ENCODE measurements at places on chromosomes 11 and 22. TPM values are rescaled to one million over a fixed set of nuclear protein-coding genes. Genes with fewer than 3 reads are reported as not detected.

SLC25A18 gene
- total RNA-seq, result not detected

DNA sequence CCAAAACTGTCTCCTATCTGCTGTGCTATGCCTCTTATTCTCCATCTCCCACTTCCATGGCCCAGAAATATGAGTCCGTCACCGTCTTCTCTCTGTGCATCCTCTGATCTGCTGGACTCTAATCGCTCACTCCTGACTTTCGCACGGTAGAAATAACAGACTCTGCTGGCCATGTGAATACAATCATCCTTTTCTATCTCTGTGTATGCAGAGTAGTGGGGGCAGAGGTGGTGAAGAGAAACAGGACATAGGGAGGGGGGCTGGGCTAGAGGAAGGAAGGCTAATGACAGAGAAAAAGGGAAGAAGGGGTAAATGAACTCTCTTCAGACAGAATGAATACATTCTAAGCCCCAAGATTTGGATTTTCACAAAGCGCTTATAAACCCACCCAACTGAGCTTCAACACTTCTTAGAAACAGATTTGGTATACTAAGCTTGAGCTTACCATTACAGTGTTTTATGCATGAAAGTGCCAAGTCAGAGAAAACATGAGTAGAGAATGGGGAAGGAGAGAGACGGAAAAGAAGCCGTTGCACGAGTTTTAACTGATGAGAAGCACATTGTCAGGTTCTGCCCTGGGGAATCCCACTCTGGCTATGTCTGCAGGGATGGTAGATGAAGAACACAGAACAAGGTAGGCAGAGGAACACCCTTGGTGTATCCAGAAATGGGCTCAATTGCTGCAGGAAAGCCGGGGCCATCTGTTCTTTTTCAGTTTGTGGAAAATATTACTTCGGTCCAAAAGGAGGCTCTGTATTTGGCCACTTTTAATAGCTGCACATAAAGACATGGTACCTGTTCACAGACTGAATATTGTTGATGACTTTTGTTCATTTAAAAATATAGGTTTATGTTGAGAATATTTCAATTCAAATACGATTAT, 324.7 kb downstream of the ETS1 start:
- no peaks in the 10 kb centered on the region for H3K36me3 ChIP-seq
- DNase-seq, result no peak
- no peak overlapping the region for H3K27ac ChIP-seq
- no peaks in the 10 kb centered on the region for H3K27me3 ChIP-seq

DNA sequence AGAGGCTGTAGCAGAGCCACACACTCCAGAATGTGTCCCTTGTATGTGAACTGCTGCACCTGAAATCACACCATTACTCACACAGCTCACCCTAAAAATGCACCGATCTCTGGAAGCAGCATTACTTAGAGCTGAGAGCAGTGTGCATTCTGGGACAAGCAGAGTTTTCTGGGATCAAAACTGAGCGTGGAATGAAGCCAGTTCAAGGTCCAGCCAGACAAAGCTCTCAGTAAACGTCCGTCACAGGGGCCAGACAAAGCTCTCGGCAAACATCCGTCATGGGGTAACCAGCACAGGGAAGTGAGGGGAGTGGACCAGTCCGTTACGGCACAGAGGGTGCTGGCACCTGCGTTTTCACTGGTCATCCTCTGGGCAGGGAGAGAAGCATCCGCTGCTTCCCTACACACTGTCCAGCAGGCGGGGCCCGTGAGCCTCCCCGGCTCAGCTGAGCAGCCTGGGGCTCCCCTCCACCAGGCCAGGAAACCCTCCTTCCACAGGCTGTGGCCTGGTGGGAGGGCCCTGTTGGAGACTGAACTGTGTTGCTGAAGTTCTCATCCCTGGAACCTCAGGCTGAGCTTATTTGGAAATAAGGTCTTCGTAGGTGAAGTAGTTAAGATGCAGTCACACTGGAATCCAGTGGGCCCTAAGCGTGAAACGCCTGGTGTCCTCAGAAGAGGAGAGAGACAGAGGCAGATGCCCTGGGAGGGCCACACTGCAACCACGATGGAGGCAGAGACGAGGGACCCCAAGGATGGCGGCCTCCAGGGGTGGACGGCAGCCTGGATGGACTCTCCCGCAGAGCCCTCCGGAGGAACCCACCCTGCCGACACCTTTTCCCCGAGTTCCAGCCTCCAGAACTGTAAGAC, 883.9 kb downstream of the BRD1 start:
- peak; percentile 8 for DNase-seq
- no peak overlapping the region for H3K4me3 ChIP-seq
- no peaks in the 10 kb centered on the region for H3K4me1 ChIP-seq

GRCh38 chr11:132106096-132106982, 735.9 kb downstream of the NTM start:
- H3K36me3 ChIP-seq, result no peaks in the 10 kb centered on the region
- no peak overlapping the region for H3K27ac ChIP-seq
- no peaks in the 10 kb centered on the region for H3K4me1 ChIP-seq
- no peaks in the 10 kb centered on the region for H3K27me3 ChIP-seq
- no peak for DNase-seq
- H3K4me3 ChIP-seq, result no peak overlapping the region

DNA sequence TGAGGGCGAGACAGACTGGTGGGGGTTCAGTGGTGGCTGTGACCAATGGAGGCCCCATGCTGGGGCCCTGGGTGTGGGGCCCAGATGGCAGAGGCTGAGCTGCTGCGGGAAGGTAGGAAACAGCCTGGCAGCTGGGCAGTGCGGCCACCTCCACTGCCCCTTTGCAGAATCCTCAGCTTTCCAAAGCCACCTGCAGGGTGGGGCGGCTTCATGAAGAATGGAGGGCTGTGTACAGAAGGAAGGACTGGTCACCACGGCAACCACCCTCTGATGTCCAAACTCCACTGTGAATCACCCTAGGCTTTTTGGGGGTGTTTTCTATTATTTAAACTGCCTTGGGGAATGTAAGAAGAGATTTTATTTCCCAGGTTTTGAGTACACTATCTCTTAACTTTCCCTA, 166.3 kb upstream of the NAV2 start:
- no peaks in the 10 kb centered on the region for H3K36me3 ChIP-seq
- no peak overlapping the region for H3K4me3 ChIP-seq
- no peaks in the 10 kb centered on the region for H3K4me1 ChIP-seq
- peaks cover 6% of the 10 kb centered on the region for H3K27me3 ChIP-seq

DNA sequence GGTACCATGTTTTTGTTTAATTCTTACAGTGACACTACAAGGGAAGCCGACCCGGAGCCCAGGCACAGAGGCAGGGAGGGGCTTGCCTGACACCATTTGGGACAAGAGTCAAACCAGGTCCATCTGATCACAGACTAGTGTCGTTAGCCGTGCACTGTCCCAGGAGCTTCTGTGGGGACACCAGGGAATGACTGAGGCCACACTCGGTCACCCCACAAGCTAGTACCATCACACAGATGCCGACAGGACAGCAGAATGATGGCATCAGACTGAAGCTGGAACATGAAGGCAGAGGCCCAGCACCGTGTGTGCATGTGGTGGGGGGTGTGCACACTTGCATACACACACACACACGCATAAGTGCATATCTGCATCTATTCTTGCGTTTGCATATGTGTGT, 61.5 kb upstream of the NECTIN1 start:
- no peaks in the 10 kb centered on the region for H3K4me1 ChIP-seq
- DNase-seq, result no peak
- H3K36me3 ChIP-seq, result no peaks in the 10 kb centered on the region
- no peak overlapping the region for H3K27ac ChIP-seq
- peaks cover 2% of the 10 kb centered on the region for H3K27me3 ChIP-seq

- no peak overlapping the region for H3K27ac ChIP-seq
- no peak overlapping the region for H3K4me3 ChIP-seq
- H3K4me1 ChIP-seq, result no peaks in the 10 kb centered on the region
- DNase-seq, result no peak
These were observed 74.3 kb downstream of the BRD1 start for GRCh38 chr22:49753276-49753890.

DNA sequence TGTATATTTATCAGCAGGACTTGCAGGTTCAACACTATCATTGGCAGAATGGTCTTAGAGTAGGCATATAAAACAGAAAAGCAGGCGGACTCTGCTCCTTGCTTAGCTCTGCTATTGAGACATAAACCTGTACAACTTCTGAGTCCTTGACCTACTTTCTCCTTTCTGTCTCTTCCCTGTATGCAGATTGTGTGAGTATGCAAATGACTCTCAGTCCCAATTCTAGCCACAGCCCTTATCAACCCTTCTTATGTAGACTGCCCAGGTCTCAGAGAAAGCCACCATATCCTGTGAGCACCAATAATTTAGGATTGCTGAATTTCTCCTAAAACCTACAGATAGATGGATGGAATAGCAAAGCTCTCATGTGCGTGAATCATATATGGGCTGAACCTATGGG, 367.6 kb upstream of the DDI1 start:
- no peaks in the 10 kb centered on the region for H3K36me3 ChIP-seq
- H3K4me1 ChIP-seq, result no peaks in the 10 kb centered on the region
- H3K4me3 ChIP-seq, result no peak overlapping the region

DNA sequence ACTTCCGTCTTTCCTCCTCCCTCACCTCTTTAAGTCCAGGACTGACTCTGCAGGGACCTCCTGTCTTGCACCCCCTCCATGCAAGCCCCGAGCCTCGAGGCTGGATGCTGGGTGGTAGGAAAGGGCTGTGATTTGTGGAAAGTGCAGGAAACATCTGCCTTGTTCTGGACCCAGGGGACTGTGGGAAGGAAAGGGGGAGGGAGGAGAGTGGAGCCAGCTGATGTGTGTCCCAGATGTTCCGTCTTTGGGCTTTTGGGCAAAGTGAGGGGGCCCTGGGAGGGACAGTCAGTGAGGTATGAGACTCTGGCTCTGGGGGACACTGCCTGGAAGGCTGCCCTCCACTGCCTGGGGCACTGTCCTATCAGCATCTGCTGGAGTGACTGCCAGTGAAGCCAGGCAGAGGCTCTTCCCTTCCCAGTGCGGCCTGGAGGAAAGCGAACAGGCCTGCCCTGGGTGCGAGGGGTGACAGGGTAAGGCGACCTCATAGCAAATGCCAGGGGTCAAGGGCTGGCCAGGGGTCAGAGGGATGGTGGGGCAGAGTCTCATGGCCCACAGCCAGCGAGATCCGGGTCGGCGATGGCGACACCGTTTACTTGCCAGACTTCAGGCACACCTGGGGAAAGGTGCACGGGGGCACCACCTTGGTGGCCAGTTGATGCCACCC, 1.7 kb downstream of the MRGPRD start:
- no peak overlapping the region for H3K27ac ChIP-seq
- no peaks in the 10 kb centered on the region for H3K4me1 ChIP-seq
- DNase-seq, result no peak
- H3K4me3 ChIP-seq, result no peak overlapping the region

DNA sequence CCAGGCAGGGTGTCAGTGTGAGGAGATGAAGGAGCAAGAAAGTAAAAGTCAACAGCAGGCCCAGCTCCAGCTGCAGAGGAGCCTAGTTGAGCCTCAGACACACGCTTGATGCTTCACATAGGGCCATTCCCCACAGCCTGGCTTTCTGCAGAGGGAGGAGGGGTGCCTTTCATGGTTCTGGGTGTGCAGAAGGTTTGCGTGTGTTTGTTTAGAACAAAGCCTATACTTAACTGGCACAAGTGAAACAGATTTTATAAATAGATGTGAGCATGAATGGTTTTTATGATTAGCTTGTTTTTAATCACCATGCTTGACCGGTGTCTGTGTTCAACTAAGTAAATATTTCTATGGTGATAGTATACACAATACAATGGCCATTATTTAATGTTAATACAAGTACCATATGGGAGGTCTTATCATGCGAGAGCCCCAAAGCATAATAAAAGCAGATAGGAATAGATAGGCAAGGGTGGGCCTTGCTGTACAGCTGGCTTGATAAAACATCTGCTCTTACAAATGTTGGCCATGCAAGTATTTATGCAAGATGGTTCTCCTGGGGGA, 290.2 kb downstream of the ETS1 start:
- peak; percentile 67 for DNase-seq
- H3K4me3 ChIP-seq, result no peak overlapping the region
- no peaks in the 10 kb centered on the region for H3K27me3 ChIP-seq
- H3K27ac ChIP-seq, result peak overlapping the region; percentile 90
- peaks cover 86% of the 10 kb centered on the region for H3K4me1 ChIP-seq

DNA sequence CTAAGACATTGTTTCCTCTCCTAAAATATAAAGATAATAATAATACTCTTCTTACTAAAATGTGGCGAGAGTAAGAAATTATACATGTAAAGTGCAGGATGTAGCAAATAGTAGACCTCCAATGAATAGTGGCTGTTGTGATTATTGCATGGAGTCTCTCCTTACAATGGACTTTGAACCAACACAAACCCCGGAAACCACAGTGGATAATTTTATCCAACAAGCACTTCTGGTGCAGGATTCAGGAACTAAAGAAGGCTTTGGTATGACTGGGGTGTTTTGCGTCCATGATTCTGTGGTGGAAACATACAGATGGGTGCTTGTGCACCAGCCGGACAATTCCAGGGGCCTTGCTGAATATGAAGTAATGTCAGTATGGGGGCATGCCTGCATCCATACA, 146.4 kb upstream of the UBASH3B start:
- DNase-seq, result no peak
- H3K27me3 ChIP-seq, result peaks cover 9% of the 10 kb centered on the region
- no peaks in the 10 kb centered on the region for H3K4me1 ChIP-seq
- H3K36me3 ChIP-seq, result no peaks in the 10 kb centered on the region
